ENCODE measurements at places on chromosomes 12 and 14.

DNA sequence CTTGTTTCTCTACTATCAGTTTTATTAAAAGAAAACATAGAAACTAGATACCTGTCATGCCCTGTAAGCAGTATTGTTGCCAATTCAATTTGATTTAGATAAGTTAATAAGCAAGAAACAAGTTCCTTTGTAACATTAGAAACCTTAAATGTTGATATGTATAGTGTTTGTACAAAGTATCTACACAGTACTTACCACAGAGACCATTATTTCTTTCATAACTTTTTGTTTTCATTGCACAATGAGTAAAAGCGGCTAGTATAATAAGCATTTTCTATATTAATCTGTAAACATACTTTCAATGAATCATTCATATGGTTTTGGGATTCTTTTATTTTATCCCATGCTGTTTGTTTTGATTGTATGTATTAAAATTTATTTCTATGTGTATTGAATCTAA lies 305.1 kb downstream of the TTC6 start:
- DNase-seq = no peak

DNA sequence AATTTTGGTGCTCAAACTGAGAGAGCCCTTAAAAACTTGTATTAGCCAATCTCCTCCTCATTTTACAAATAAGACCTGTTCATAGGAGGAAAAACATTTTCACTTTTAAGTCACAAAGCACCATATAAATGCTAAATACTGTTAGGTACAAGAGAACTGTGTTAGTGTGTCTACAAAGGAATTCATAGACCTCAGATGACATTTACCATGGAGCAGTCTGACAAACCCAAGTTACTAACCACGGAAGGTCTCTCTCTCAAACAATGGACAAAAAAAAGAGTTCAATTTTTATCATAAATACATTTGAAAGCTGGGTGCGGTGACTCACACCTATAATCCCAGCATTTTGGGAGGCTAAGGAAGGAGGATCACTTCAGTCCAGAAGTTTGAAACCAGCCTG lies 10.0 kb downstream of the SBNO1 start:
- no peak for DNase-seq

DNA sequence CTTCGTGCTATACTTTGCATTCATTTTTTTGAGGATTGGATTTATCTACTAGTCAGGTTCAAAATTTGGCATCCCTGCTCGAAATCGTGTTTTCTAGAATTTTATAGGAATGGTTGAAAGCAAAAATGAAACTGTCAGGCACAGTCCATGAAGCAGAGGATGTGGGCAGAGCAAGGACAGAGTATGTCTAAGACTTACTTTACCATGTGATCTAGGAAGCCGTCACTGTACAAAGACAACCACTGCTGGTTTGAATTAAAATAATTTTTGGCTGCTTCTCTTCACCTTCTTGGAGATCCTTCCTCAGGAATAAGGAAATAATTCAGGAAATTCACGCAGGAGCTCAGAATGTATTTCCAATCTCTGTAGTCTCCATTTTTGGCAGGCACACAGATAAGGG lies 31.6 kb upstream of the SGPP1 start:
- DNase-seq = no peak

- no peak for DNase-seq
Measured at GRCh38 chr12:39553476-39553875, 66.1 kb downstream of the ABCD2 start.

DNA sequence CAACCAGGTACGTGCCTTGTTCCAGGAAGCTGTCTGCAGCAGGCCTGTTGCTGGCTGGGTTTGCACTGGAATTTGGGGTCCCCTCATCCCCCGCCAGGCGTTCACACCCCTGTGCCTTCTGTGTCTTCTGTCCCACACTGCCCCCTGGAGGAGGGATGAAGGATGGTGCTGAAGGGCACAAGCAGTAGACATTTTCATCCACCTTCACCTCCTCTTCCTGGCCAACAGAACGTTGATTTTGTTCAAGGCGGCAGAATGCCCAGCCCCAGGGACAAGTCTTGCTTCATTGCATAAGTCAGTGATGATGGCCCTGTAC lies 122.1 kb downstream of the CALM1 start:
- DNase-seq = no peak

- no peak for DNase-seq
Measured at GRCh38 chr12:26512213-26512612, 316.8 kb downstream of the SSPN start.

GRCh38 chr12:9736936-9737705 lies 4.2 kb upstream of the CLECL1 start:
- no peak for DNase-seq

GRCh38 chr12:132074216-132074615 lies 69.9 kb downstream of the DDX51 start:
- DNase-seq = no peak

DNA sequence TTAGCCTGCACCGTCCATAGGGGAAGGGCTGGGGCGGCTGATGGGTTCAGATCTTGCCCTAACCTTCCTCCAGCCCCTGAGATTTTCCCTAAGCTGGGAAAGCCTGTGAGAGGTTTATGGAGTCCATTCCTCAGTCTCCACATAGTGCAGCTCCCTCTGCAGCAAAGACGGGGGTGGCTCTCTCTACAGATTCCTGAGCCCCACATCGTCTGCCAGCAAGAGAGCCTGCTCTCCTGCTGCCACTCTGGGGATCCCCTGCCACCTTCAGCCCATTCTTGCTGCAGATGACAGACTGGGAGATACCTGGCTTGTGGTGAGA lies 3.1 kb downstream of the SMIM41 start:
- DNase-seq = no peak

GRCh38 chr14:103739793-103740501 lies 24.3 kb downstream of the ZFYVE21 start:
- DNase-seq = no peak

DNA sequence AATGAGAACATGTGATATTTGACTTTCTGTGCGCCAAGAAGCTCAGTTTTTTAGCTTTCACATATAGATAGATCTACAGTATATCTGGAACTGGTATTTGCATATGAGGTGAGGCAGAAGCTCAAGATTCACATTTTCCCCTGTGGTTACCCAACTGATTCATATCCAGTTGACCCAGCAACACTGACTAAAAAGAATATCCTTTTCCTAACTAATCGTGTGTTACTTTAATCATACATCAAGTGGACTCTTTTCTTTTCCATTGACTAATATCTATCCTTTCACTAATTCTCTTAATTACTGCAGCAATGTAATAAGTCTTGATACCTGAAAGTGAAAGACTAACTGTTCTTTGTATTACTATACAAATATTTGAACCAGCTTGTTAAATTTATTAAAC lies 236.1 kb downstream of the AEBP2 start:
- DNase-seq = no peak

DNA sequence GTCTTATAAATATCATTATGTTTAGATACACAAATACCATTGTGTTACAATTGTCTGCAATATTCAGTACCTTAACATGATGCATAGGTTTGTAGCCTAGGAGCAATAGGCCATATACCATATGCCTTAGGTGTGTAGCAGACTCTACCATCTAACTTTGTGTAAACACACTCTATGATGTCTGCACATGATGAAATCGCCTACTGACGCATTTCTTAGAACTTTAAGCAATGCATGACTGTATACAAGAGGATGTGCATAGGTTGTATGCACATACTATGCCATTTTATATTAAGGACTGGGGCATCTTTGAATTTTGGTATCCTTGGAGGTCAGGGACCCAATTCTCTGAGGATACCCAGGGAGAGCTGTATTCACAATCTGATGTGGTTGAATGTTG lies 10.1 kb upstream of the BTG1 start:
- DNase-seq = no peak

- no peak for DNase-seq
Measured at GRCh38 chr14:51394384-51394783, 154.3 kb downstream of the TMX1 start.

GRCh38 chr14:52150162-52150561 lies 81.3 kb upstream of the NID2 start:
- DNase-seq = no peak

- DNase-seq = no peak
Measured at GRCh38 chr12:24364921-24365320, 415.5 kb upstream of the SOX5 start.

DNA sequence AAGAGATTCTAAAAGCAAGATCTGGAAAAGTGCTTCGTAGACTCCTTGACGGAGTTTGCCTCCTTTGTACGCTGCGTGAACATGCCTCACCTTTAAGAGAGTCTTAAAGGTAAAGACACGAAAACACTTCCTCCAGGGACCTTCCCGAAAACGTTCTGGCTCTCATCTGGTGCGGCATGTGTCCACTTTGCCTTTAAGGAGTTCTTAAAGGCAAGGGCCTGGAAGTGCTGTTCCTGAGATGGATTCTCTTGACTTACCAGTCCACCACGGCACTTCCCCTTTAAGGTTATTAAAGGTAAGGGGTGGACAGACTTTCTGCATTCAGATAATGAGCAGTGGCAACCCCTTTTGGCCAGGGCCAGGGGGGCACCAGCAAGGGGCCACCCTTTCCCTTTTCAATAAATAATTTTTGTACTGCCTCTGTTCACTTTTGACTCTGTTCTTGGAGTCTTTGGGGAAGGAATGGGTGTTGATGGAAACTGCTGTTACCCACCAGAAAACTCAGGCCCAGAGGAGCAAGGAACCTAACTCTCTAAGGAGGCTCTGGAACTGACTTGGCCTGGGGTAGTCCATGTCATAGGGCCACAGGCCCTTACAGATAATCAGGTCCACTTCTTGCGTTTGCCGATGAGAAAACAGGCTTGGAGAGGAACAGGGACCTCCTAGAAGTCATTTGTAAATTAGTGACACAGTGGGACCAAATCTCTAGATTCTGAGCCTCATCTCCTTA lies 4.4 kb downstream of the REM2 start:
- DNase-seq = peak; percentile 44

- DNase-seq = no peak
Measured at GRCh38 chr14:66426451-66426850, 59.7 kb upstream of the CCDC196 start.

DNA sequence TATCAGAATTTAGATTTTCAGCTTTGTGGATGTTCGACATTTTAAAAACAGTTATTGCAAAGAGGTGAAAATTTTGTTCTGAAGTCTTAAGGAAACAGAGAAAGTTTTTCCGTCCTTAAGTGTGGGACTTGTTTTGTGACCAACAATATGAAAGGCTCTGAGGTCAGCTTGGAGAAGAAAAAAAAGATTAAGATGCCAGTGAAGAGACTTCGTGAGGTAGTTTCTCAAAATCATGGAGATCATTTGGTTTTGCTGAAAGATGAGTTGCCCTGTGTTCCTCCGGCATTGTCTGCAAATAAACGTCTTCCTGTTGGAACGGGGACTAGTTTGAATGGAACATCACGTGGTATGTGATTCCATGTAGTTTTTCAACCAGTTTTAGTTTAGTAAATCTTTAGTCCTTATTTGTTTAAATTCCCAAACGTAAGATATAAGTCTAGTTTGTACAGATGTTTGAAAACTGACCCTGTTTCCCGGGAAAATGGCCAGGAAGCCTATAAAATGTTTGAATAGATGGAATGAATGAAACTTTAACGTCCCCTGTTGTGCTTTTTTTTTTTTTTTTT lies 682 bp downstream of the KIAA0586 start:
- DNase-seq = peak; percentile 14

DNA sequence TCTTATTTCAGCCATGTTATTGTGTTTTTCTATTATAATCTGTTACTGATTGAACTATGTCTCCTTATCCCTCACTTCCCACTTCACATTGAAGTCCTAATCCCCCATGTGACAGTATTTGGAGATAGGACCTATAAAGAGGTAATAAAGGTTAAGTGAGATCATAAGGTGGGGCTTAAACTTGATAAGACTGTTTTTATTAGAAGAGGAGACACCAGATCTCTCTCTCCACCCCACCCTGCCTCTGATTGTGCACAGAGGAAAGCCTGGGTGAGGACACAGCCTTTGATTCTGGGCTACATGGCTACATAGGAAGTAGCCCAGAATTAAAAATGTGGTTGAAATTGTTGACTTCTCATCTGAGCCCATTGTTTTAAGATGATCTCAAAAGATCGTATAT lies 414.7 kb downstream of the SLC16A7 start:
- no peak for DNase-seq

GRCh38 chr12:75820071-75820470 lies 211.5 kb downstream of the PHLDA1 start:
- no peak for DNase-seq

- DNase-seq = no peak
Measured at GRCh38 chr12:125888921-125889320, 823.7 kb downstream of the AACS start.

DNA sequence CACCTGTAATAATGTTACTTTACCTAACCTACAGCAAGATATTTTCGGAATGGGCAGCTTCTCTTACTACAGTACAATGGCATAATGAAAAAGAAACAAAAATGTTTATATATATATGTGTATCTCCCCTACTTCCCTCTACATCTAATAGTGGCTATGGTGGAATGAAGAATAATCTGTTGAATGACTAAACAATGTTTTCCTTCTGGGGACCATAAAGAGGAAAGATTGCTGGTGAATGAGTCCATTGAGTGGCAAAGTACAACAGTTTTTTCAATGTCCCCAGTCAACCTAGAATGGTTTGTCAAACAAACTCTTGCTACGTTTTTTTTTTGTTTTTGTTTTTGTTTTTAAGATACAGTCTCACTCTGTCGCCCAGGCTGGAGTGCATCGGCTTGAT lies 47.2 kb downstream of the RALGAPA1 start:
- DNase-seq = no peak

Measured in NCI-H2107 (cell line).